ENCODE measurements at places on chromosomes 3 and 15. TPM values are rescaled to one million over a fixed set of nuclear protein-coding genes. Genes with fewer than 3 reads are reported as not detected.
A peak's percentile ranks its signal among the peaks of the same experiment; 100 is the strongest.

GRCh38 chr3:112561734-112562529 lies at the start of the genes ATG3 and SLC35A5:
ATG3 (minus strand) TSS chr3:112561962; CDS start chr3:112561528, 434 bp downstream.
SLC35A5 (plus strand) TSS chr3:112562045; CDS start chr3:112563404, 1,359 bp downstream.
- peak; percentile 96 for DNase-seq

DNA sequence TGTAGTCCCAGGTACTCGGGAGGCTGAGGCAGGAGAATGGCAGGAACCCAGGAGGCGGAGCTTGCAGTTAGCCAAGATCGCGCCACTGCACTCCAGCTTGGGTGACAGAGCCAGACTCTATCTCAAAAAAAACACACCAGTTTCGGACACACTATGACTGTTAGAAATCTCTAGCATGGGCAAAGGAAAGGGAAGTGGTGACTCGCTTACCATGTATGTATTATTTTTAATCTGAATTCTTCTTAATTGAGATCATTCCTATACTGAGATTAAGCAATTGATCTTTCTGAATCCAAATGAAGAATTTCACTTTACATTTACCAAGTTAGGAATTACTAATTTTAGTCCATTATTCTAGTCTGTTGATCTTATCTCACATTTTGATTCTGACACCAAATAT lies 459.2 kb upstream of the ALCAM start:
- no peak for DNase-seq

DNA sequence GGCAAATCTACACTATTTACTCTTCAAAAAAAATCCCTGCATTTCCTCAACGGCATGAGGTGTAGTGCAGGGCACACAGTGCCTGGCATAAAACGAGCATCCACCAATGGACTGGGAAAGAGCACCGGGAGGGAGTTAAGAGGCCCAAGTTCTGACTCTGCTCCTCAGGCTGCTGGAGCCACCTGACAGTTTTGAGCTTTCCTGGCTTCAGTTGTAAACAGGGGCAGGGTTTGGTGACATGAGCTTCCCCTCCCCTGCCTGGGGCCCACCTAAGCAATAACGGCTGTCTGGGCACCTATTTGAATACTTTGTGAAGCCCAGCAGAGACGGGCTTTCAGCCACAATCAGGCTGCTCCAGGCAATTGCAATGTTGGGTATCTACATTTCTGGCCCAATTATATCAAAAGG lies 16.4 kb downstream of the CA12 start:
- no peak for DNase-seq

DNA sequence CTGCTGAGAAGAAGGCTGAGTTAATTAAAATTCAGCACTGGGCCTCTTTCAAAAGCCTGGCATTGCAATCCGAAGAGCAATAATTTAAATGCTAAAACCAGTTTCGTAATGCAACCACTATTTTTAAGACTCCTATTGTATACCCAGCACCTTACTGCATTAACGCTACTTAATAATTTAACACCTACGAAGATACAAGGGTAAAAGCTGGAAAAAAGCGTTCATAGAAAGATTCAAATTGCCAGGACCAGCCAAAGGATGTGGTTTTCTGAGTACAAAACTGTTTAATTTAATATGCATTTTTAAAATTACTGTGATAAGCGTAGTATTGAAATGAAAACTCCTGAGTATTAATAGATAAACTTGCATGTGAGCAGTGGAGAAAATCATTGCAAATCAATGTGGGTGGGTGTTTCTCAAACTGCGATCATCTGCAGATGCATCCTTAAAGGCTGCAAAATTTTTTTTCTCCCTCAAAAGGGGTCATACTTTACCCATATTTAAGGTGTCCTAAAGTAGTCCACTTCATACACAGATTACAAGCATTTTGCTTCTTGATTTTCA lies 12.9 kb upstream of the RASGRP1 start:
- no peak for DNase-seq

DNA sequence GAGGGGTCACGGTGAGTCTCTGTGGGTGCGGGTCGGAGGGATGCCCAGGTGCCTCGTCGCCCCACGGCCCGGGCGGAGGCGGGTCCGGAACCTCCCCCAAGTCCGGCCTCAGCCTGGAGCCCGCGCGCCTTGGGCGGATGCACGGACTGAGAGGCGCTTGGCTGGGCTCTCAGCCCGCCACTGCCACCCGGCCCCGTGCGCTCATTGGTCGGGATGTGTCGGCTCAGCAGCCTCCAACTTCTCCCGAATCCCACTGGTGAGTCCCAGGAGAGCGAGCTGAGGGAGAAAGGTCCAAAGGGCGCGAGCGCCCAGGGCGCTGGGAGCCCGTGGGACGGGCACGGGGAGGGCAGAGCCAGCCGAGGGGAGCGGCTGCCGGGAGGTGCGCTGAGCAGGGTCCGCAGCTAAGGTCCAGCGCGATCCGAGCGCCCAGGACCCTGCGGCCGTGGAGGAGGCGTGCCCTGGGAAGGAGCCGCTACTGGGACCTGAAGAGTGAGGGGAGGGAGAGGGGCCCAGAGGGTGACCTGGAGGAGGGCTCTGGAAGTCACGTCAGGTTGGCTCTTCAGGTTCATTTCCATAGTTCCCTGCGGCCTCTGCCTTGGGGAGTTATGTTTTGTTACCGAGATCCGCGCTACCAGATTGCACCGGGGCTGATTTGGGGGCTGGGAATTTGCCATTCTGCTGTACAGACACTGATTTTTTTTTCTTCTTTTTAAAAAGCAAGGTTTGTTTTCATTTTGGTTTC lies at the start of gene MME:
Gene MME, plus strand, starts transcription at position 574 of the 742 bp plus-strand sequence. CDS start 3,849 bp downstream, outside the sequence.
- DNase-seq = peak; percentile 49

GRCh38 chr3:193470710-193471109 lies 84.0 kb downstream of the ATP13A4 start:
- no peak for DNase-seq

GRCh38 chr15:76983590-76984375 lies 11.1 kb upstream of the PSTPIP1 start:
- no peak for DNase-seq

GRCh38 chr3:110727056-110727455 lies 344.6 kb upstream of the NECTIN3 start:
- no peak for DNase-seq

GRCh38 chr3:153634683-153635082 lies 472.7 kb downstream of the RAP2B start:
- DNase-seq = no peak

GRCh38 chr3:156443079-156443478 lies 111.8 kb downstream of the SSR3 start:
- DNase-seq = no peak

- no peak for DNase-seq
These were observed 107.4 kb upstream of the SLC4A7 start for GRCh38 chr3:27591312-27592210.

GRCh38 chr3:72018343-72018984 lies 233.5 kb upstream of the PROK2 start:
- no peak for DNase-seq

DNA sequence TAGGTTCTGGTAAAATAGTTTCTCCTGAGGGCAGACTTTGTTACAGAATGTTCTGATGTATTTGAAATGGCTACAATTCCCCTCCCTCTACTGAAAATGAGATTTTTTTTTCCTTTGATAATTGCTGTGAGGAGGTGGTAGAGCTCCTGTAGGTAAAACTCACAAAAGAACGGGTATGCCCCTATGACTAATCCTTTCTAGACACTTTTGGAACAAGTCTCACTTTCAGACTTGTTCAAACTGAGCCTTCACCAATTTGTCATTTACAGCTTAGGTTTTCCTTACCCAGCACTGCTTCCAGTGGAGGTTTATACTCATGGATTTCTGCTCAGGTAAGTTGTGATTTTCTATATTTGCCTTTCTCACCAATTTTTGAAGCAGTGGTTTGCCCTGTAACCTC lies 115.6 kb downstream of the NLGN1 start:
- no peak for DNase-seq

GRCh38 chr15:58702233-58702632 lies 47.3 kb downstream of the ADAM10 start:
- no peak for DNase-seq

DNA sequence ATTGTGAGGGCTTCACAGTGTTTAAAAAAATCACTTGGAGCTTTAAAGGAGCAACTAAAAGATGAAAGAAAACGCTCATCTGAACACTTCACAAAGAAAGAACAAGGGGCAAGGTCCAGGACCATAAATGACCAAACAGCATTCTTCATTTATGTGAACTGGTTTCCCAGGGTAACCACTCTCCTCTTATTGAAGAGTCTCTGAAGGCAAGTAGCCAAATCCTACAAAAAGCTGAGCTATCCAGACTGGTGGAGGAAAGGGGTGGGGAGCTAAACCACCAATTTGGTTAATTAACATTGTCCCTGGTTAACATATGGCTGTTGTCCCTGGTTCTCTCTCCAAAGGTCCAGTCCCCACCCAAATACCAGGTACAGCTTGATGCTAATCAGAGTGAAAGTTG lies 58.1 kb downstream of the OSBPL10 start:
- DNase-seq = no peak

GRCh38 chr3:101325393-101326134 lies 5.2 kb upstream of the IMPG2 start:
- no peak for DNase-seq

GRCh38 chr15:61879219-61879618 lies 181.0 kb downstream of the VPS13C start:
- no peak for DNase-seq

GRCh38 chr15:75143738-75144334 lies 57.8 kb upstream of the C15orf39 start:
- DNase-seq = no peak

DNA sequence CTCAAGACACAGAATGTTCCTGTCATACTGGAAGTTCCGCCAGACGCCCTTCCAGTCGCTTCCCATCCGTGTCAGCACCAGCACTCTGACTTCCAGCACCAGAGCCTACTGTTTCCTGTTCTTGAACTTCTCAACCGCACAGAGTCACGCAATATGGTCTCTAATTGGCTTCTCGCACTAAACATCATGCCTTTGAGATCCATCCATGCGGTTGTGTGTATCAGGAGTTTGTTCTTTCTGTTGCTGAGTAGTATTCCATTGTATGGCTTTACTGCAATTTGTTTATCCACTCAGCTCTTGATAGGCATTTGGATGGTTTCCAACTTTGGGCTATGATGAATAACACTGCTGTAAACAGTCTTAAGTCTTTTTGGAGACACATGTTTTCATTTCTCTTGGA lies 112.1 kb downstream of the LRRK1 start:
- DNase-seq = peak; percentile 0

GRCh38 chr3:15983693-15984092 lies 185.9 kb upstream of the ANKRD28 start:
- DNase-seq = no peak

DNA sequence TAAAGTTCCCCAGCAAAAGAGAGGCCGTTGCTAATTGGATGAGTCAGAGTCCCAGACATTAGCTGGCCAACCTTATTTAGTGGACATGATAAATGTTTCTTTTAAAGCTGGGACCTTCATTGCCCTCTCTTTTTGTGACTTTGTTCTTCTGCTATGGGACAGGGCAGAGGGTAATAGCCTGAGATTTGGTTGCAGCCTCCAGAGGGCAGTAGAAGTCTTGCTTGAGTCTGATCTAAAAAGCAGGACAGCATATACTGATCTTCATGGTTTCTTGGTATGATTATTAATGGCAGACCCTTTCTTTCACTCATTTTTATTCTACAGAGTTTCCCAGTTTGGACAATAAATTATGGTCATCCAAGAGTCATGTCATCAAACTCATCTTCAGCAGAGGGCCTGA lies 25.1 kb upstream of the ZKSCAN7 start:
- no peak for DNase-seq

DNA sequence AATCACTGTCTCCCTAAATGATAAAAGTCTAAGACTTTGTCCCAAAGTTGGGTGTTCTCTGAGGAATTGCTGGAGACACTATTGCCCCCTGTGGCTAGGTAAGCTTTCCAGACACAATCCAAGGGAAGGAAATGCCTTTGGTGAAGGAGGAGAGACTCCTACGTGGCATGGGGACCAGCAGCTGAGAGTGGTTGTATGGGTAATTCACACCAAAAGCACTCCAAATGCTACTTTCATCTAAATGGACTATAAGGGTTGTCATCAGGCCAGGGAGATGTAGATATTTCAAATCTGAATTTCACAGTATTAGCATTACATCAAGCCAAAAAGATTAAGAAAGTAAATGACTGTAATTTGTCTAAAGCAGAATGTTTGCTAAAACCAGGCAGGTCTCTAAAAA lies 400.8 kb upstream of the THBS1 start:
- DNase-seq = no peak

DNA sequence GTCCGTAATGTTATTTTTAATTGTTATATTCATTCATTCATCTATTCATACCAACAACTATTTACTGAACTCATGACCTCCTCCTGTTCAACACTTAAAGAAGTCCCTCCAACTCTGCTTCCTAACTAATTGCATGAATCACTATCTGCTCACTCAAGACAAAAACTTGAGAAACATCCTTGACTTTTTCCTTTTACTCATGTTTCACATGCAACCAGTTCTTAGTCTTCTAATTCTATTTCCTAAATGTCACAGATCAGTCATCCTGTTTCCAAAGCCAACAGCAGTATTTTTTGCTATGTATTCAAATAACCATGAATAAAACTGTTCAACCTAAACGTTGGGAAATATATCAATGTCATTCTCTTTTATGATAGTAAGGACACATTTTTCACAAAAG lies 124.6 kb upstream of the GBE1 start:
- DNase-seq = no peak

GRCh38 chr15:85452436-85452835 lies 72.0 kb downstream of the AKAP13 start:
- DNase-seq = no peak

DNA sequence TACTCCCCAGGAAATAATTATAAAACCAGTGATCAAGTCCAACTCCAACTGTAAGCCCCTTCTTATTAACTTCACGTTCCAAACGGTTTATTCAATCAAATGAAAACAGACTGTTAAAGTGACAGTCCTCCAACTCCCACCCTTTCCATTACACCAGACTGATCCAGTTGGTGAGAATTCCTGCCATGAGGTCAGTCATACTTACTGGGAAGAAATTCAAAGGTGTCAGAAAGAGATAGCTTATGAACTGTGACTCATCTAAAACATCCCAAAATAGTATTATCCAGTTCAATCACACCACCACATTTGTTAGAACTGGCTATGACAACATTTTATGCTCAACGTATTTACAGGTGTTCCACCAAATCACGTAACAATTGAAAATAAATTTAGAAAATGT lies 19.5 kb downstream of the SMARCC1 start:
- no peak for DNase-seq

- no peak for DNase-seq
These were observed 29.2 kb downstream of the PLOD2 start for GRCh38 chr3:146131616-146132410.

DNA sequence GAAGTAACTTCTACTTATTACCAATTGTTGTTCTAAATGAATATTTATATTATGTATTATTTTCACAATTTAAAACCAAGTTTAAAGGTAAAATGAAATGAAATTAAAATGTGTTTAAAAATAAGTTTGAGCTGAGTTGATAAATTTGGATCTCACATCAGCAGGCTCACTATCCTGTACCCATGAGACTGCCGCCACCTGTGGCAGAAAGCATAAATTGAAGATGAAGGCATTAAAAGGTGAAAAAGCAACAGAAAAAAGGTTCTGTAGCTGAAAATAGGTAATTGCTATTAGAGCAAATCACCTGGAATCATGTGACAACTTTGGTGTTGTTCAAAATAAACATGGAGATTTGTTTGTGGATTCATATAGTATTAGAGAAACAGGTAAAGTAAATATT lies 133.0 kb upstream of the CADM2 start:
- no peak for DNase-seq

GRCh38 chr3:162769564-162769963 lies 1273.0 kb downstream of the OTOL1 start:
- DNase-seq = no peak

- no peak for DNase-seq
These were observed 16.4 kb downstream of the TMEM108 start for GRCh38 chr3:133054586-133054985.

Gene SLC38A3
- 1.8 TPM for total RNA-seq

Gene DCP1A
- total RNA-seq = 30.0 TPM

Gene RLBP1
- 6.3 TPM for total RNA-seq

Gene CLSTN2
- total RNA-seq = 1.5 TPM

Gene ELL3
- total RNA-seq = 2.7 TPM

Gene MYZAP
- 0.28 TPM for total RNA-seq

Gene RBM15B
- 79.4 TPM for total RNA-seq

Measured in neural crest cell (in vitro differentiated cells).